ENCODE measurements at places on chromosomes 4 and X.

DNA sequence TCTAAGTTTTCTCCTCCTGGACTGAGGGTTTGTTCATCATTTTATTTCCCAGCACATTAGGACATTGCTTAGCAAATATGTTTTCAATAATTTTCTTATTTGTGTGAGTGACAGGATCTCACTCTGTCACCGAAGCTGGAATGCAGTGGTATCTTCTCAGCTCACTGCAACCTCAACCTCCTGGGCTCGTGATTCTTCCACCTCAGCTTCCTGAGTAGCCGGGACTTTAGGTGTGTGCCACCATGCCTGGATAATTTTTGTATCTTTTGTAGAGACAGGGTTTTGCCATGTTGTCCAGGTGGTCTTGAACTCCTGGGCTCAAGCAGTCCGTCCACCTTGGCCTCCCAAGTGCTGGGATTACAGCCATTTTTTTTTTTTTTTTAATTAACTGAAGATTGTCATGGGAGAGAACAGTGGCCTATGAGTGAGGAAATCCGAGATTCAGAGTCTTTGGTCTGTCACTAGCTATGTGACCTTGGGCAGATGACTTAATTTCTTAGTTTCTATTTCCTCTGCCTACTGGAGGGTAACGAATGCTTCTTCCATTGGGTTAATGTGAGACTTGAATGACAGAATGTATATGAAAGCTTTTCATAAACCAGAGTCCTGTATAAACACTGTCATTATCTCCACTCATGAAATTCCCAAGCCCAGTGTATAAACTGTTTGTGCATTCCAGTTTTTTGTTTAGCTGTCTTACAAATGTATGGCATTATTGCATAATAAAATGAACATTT, 23.9 kb downstream of the MOB1B start:
- no peak for DNase-seq

DNA sequence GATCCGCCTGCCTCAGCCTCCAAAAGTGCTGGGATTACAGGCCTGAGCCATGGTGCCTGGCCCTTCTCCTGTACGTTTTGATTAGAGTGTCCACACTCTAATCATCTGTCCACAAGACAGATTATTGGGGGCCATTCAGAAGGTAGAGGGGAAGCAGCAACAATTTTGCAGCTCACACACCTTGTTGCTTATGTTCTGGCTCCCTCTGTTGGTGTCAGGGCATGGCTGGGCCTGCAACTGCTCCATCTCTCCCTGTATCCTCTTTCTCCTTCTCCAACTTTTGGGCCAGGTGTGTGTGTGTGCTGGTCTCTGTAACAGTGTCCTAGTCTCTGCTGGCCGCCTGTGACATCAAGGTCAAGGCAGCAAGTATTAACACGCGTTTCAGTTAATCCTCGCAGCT, 125.5 kb upstream of the MBNL3 start:
- DNase-seq = no peak

DNA sequence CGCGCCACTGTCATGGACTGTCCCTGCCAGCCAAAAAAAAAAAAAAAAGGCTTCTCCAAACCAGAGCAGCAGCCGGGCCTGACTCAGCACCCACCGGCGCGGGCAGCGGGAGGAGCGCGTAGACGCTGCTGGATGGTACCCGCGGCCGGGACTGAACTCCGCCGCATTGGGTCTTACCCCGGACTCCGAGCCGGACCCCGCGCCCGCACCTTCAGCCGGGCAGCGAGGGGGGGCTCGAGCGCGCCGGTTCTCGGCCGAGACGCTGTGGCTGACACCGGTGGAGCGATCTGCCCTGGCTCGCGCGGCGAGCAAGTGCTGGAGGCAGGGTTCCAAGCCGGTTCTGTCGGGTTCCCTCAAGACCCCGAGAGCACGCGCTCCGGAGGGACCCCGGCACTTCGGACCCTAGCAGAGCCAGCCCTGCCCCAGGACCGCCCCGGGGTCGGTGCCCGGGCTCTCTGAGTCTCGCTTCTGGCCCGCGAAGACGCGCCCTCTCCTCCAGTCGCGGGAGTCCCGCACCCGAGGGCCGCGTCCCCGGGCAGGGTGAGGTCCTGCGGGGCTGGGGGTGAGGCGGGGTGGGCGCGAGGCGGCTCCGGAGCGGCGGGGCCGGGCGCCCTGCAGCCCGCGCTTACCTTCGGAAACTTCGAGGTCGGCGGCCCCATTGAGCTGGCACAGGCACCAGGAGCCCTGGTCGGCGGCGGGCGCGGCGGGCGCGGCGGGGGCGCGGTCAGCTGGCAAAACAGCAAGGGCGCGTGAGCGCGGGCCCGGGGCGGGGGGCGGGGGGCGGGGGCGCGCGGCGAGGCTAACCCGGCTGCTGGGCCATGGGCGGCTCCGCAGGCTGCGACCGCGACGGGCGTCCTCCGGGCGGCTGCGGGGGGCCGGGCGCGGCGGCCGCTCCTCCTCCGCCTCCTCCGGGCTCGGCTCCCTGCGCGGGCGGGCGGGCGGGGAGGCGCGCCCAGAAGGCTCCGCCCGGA, 11.8 kb upstream of the MAN2B2 start:
- no peak for DNase-seq

- no peak for DNase-seq
These were observed 37.0 kb downstream of the GUCY1A1 start for GRCh38 chr4:155703486-155704247.

DNA sequence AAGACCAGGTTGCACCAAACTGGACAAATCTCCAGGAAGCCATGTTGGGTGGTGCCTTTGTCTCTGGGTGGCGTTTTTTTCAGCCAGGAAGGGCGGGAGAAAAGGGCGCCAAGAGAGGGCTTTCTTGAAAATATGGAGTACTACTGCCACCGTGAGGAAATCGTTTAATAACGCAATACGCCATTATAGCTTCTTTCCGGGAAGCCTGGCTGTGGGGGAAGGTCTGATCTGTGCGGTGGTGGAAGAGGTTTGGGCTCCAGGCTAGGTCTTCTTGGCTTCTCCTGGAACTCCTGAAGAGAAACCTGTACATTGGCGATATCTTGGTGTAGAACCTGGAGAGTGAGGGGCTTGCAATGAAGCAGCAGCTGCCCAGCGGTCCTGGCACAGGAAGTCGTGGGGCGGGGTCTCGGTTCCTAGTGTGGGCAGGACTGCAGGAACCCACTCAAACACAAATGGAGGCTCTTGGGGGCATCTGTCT, 202.7 kb downstream of the OR13H1 start:
- DNase-seq = peak; percentile 92
